ENCODE measurements at places on chromosomes 3 and 15. TPM values are rescaled to one million over a fixed set of nuclear protein-coding genes. Genes with fewer than 3 reads are reported as not detected.

The SETD2 gene
- polyA plus RNA-seq: 46.1 TPM

The TF gene
- 27.3 TPM for polyA plus RNA-seq

The NOX5 gene
- 0.28 TPM for polyA plus RNA-seq

The GNAI2 gene
- polyA plus RNA-seq: 189 TPM

GRCh38 chr15:100696452-100696851, 94.1 kb downstream of the ASB7 start:
- peak; percentile 1 for DNase-seq

DNA sequence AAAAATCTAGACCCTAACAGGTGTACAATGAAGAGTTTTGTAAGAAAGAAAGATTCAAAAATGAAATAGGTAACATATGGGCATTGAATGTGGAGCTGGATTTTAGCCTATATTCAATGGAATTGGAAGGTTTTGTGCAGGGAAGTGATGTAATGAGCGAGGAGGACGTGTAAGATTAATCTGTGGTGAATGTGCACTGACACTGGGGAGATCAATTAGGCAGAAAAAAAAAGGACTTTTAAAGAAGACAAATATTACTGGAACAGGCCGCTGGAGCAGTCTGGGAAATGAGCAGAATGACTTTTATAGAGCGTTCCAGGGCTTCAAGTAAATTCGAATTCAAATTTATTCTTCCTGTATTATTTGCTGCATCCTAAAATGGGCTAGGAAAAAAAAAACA, 55.2 kb downstream of the PDIA5 start:
- DNase-seq: no peak

All from muscle of leg (tissue), 16 donors.